Esophagus muscularis mucosa (tissue), 4 donors: ENCODE measurements at places on chromosomes 12 and 14.

DNA sequence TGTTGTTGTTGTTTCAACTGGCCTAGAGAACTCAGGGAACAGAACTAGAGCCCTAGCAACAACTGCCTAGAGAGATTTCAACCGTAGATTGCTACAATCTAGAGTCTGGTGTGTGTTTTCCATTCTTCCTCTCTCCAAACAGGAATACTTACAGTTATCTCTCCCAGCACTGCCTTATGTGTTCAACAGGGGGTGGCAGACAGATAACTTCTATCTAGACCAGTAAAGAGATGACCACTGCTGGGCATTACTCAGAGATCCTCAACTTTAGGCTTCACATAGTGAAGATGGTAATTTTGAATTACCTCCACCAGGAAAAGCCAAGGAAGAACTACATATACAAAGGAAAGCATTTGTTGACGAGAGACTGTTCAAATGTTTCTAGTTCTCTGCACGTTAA, 4.8 kb downstream of the TXNDC16 start:
- DNase-seq: no peak

- DNase-seq: no peak
Observed at GRCh38 chr14:37592482-37593408, 2.3 kb downstream of the FOXA1 start.

DNA sequence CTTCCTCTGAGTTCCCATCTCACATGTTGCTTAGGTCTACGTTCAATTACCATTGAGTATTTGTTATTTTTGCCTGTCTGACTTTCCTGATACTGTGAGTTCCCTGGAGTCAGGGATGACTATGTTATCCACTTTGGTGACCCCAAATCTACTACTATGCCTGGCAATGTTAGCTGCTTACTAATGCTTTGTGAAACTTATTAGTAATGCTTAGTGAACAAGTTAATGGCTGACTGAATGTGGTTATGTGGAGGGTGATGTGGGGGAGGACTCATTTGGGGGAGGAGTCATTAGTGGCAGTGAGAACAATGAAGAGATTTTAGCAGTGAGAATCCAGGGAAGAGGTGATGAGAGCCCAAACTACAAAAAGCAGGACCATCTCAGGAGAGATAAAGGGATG, 121.6 kb downstream of the KTN1 start:
- peak; percentile 26 for DNase-seq

DNA sequence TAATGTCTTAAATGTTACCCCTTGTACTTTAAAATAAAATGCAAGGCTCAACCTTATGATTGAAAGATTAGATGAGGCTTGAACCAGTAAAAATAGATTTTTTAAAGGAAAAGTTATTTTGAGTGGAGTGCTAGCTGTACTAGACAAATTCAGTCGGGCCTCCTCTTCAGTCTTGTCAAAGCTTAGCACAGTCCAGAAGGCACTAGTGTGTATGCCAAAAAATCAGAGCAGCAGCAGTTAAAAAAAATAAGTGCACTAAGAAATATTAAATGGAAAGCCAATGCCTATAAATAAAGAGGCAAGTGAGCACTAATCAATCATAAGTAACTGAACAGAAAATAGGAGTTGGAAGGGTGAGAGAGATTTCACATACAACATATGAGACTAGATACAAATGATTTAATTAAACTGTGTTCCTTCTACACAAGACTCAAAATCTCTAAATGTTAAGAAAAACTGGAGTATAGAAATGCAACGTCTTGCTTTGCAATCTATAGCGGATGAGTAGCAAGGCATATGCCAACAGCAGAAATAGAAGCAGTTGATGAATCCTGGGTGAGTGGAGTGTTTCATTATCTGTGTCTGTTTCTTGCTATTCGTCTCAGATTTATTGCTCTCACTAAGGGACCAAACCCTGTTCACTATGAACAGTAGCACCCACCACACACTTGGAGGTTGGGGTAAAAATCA, 172.1 kb downstream of the ETNK1 start:
- no peak for DNase-seq

DNA sequence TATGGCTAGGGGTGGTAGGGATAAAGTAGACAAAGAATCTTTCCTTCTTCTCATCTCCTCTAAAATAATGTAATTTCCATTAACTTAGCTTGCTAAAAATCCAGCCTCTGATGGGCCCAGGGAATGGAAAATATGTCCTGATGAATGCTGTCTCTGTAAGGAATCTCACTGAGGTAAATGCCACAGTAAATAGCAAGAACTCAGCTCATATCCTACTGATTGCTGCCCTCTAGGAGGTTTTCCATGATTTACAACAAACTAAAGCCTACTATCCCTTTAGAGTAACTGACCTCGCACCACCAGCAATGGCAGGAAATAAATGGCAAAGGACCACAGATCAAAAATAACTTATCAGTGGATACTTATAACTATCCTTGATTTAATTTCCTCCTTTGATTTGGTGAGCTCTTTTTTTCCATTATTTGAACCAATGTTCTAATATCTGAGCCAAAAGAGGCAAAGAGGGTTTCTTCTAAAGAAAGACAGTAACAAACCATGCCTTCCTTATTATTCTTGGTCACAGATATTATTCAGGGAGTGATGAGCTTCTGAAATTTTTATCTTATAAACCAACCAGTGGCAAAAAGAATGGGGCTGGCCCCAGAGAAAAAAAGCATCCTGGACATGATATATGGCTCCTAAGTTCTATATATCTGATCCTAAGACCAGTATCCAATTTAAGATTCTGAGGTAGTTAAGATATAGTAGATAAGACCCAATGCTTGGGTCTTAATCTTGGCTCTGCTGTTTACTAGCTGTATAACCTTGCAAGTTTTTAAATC, 43.8 kb downstream of the SENP1 start:
- no peak for DNase-seq

- no peak for DNase-seq
Observed at GRCh38 chr12:3992945-3993344, 119.7 kb upstream of the PARP11 start.

- DNase-seq: no peak
Observed at GRCh38 chr12:109981311-109981710, 14.9 kb downstream of the GIT2 start.

DNA sequence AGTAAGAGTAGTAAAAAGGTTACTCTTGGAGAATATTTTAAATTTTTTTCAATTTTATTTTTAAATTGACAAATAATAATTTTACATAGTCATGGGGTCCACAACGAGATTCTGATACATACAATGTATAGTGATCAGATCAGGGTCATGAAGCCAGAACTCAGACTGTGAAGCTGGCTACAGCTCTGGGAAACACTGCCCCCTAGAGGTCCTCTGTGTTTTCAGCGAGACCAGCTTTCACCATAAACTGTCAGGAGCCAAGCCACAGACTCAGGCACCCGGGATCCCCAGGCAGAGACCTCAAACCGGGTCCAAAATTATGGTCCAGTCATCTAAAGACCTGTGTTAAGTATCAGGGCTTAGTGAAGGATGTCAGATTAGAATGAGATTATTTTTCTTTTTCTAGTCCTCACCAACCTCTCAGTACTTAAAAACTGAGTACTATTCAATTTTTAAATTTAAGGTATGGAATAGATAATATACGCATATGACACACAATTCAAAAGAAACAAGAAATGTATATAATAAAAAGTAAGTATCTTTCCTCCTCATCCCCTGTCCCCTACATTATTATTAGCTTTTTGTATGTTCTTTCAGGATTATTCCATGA, 397.1 kb downstream of the MDGA2 start:
- DNase-seq: no peak

GRCh38 chr14:53963320-53964227, 6.9 kb upstream of the BMP4 start:
- no peak for DNase-seq

DNA sequence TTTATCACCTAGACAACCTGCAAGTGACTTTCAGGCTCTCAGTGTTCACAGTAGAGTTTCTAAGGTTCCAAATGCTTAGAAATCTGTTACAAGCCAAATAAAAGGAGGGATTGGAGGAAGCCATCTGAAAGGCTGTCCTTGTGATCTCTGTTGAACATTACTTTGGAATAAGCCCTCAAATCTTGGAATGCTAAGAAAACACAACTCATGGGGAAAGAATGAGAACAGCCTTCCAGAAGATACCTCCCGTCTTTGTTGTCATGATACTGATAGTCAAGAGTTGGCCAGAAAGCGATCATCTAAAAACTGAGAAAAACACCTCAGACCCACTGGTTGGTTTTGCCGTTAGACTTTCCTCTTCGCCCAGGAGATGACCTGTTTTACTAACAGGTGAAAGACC, 44.4 kb upstream of the KCNK13 start:
- peak; percentile 34 for DNase-seq

DNA sequence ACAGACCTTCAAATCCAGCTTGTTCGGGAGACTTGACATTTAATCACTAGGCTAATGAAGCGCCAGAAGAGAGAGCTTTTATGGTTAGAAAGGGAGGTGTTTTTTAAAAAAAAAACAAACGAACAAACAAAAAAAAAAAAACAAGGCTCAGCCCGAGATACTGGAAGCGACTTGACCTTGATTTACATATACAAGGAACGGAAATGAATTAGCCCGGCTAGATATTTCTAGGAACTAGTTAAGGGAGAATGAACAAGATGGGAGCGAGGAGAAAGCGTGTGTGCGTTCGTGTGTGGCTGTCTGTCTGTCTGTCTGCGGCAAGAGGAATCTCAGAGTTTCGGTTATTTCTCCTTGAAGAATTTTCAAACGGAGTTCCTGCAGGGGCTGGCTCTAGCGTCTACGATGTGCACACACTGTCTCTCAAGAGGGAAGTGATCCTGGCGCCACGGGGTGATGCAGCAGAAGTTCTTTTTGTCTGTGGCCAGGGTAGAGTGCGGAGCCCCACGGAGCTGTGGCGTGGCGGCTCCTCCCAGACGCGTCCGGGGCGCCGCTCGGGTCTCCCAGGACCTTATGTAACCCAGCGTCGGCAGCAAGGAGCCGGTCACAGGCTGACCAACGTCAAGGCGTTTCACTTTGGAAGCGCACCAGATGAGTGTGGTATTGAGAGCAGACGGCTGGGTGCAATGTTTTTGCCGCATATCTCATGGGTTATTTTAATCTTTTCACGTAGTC, 18.8 kb downstream of the SOCS2 start:
- peak; percentile 94 for DNase-seq

GRCh38 chr12:21913823-21914222, 27.4 kb downstream of the ABCC9 start:
- no peak for DNase-seq

- no peak for DNase-seq
Observed at GRCh38 chr12:15709551-15709950, 79.6 kb downstream of the EPS8 start.

DNA sequence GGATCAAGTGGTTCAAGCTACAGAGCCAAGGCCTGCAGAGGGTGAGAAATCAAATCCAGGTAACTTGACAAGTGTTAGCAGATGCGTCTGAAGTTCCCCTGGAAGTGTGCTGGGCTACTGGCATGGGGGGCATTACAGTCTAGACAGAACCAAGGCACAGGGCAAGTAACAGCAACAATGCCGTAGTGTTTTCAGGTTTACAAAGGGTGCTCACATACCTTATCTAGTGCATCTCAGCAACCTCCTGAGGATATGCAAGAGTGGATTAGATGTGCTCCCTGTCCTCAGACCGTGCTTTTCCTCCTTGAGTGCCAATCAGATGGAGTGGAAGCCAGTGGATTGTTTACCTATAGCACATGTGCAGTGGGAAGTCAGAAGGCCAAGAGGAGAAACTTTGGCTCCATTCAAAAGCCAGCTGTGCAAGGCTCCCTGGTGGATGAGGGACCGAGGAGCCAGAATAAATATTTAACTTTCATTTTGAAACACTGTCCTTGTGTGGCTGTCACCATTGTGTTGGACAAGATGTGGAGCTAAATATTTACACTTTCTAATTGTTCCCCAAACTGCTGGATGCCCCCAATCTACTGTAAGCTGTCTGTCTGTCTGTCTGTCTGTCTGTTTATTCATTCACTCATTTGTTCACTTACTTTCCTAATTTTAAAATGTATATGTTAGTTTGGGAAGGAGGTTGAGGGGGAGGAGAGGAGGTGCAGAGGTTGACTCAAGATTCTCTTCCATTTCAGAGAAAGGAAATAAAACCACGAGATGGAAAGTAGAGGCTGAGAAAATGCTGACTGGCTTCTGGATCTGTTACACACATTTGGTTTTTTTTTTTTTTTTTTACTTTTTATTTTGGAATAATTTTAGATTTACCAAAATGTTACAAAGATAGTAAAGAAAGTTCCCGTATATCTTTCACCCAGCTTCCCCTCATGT, 184.0 kb upstream of the PARP11 start:
- DNase-seq: peak; percentile 45

DNA sequence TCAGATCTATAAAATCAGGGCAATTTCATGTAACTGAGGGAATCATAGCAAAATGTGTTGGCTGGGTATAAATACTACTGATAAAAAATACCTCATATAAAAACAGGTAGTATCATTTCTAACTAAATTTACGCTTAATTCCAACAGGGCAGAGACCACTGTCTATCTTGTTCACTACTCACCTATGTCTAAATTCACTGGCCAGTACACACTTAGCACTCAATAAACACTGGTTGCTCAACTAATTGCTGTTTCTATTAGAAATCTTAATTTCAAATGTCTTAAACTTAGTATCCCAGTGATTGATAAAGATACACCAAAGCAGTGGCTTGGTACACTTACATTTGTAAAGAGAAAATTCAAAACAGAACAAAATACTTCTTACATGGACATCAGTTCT, 55.6 kb downstream of the HNRNPC start:
- no peak for DNase-seq

DNA sequence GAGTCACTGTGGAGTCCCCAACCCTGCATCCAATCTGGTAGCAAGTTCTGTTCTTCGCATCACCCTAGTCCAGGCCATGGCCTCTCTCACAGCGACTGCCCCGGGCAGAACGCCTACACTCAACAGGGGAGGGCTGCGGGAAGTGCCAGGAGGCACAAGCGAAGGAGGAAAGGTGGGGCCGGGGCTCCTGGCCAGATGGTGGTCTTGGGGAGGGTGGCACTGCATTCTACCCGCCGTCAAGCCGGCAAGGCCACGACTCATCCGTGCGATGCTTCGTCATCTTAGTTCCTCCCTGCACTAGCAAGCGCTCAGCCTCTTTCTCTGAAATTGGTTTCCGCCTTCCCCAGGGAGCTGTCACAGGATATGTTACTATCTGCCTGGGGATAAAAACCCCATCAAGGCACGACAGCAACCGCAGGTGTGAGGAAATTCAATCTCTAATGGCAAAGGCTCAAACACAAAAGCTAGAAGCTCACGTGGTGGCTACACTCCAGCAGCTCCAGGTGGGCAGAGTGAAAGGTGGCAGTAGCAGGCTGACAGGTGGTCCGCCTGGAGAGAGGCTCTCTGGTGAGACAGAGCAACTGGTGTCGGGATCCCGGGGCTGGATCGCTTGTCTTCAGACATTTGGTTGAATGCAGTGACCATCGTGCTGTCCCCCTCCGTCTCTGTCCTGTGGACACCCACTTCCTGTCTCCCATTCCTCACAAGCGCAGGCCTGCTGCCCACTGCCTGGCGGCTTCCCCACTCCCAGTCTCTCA, 34.1 kb downstream of the ACADS start:
- DNase-seq: no peak
